ENCODE measurements at places on chromosomes 11 and 22. TPM values are rescaled to one million over a fixed set of nuclear protein-coding genes. Genes with fewer than 3 reads are reported as not detected.

The MMP7 gene
- total RNA-seq = not detected

- no peaks in the 10 kb centered on the region for H3K27me3 ChIP-seq
- no peaks in the 10 kb centered on the region for H3K36me3 ChIP-seq
- no peak for DNase-seq
- no peak overlapping the region for H3K4me3 ChIP-seq
- H3K4me1 ChIP-seq = no peaks in the 10 kb centered on the region
Measured at GRCh38 chr11:113884361-113884836, 9.0 kb upstream of the USP28 start.

- H3K27ac ChIP-seq = no peak overlapping the region
- H3K4me3 ChIP-seq = no peak overlapping the region
- H3K4me1 ChIP-seq = peaks cover 5% of the 10 kb centered on the region
Measured at GRCh38 chr11:35357923-35358322, 61.4 kb downstream of the SLC1A2 start.

GRCh38 chr22:40898850-40899357, 37.0 kb upstream of the DNAJB7 start:
- H3K4me1 ChIP-seq = peaks cover 16% of the 10 kb centered on the region
- no peak for DNase-seq

- H3K27ac ChIP-seq = no peak overlapping the region
- no peak for DNase-seq
- no peak overlapping the region for H3K4me3 ChIP-seq
- H3K27me3 ChIP-seq = peaks cover 30% of the 10 kb centered on the region
- H3K4me1 ChIP-seq = peaks cover 10% of the 10 kb centered on the region
Measured at GRCh38 chr11:32033491-32033890, 57.4 kb upstream of the RCN1 start.

GRCh38 chr11:130578738-130579368, 130.4 kb downstream of the ADAMTS15 start:
- no peaks in the 10 kb centered on the region for H3K4me1 ChIP-seq
- no peak overlapping the region for H3K4me3 ChIP-seq
- H3K36me3 ChIP-seq = no peaks in the 10 kb centered on the region
- no peak for DNase-seq

The GAB4 gene
- not detected for total RNA-seq

- H3K27me3 ChIP-seq = no peaks in the 10 kb centered on the region
- H3K4me3 ChIP-seq = no peak overlapping the region
- no peaks in the 10 kb centered on the region for H3K36me3 ChIP-seq
- peaks cover 5% of the 10 kb centered on the region for H3K4me1 ChIP-seq
- no peak for DNase-seq
- no peak overlapping the region for H3K27ac ChIP-seq
Measured at GRCh38 chr11:86481399-86481798, 106.7 kb downstream of the CCDC81 start.

DNA sequence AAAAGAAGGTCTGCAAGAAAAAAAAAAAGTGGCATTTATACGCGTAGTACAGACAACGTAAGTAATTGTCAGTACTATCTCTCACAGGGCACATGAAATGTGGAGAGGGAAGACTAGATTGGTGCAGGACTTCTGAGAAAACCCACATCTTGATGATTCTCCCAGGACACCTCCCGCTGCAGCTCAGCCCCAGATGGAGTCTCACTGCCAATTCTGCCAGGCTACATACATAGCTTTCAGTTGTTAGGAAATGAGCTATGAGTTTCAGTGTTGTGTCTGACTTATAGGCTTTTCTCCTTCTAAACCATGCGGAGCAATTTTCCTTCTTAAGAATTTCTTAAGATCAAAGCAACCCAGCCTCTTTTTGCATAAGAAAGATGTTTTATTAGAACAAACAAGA, 9.6 kb downstream of the OR5A2 start:
- DNase-seq = no peak
- H3K36me3 ChIP-seq = no peaks in the 10 kb centered on the region
- H3K4me1 ChIP-seq = no peaks in the 10 kb centered on the region
- no peak overlapping the region for H3K4me3 ChIP-seq

DNA sequence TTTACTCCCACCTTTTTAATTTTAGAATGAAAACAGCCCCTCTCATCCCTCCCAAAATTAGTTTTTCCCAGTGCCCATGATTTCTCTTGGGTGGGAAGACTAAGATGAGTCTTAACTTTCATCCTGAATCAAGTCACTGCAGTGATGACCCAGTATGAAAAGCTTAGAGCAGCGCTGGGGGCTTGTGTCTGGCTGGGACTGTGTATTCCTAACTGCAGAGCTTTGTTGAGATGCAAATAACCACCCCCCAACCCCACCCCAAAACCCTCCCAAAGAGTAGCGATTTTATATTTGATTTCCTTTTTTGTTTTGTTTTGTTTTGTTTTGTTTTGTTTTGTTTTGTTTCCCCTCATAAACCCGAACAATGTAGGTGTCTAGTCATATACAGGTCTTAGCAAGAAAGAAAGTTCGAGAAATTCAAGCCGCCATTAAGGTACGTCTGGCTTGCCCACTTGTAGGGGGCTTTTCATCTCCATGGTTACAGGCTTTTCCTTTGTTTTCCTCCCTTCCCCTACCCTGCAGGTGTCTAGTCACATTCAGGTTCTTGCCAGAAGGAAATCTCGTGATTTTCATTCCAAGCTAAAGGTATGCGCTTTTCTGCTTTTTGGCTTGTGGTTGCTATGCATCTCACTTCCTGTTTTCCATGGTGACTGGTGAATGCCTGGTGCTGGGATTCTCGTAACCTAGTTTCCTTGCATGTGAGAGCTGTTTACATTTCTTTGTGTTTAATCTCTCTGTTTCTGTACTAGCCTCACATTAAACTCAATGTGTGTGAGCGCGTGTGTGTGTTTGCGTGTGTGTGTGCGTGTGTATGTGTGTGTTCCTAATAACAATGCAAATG, 144.6 kb upstream of the RASSF10 start:
- peaks cover 63% of the 10 kb centered on the region for H3K27me3 ChIP-seq
- no peak for DNase-seq
- no peaks in the 10 kb centered on the region for H3K36me3 ChIP-seq
- no peak overlapping the region for H3K27ac ChIP-seq
- no peak overlapping the region for H3K4me3 ChIP-seq

DNA sequence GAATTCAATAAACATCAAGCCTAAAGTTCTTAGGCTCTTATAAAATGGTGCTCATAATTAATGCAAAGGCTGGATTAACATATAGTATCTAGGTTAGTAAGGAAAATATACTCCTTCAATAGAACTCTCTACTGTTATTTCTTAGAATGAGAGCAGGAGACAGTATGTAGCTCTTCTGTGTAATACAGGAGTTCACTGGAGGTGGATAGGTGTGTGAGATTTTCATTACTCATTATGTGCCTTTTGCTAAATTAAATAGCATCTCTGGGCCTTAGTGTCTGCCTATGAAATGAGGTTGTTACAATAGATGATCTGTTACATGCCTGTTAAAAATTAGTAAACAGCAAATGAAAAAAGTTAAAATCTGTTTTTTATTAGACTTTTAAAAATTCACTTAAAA, 20.6 kb downstream of the EED start:
- peaks cover 4% of the 10 kb centered on the region for H3K4me1 ChIP-seq
- no peak overlapping the region for H3K27ac ChIP-seq
- peaks cover 58% of the 10 kb centered on the region for H3K36me3 ChIP-seq
- no peak for DNase-seq
- H3K27me3 ChIP-seq = no peaks in the 10 kb centered on the region
- H3K4me3 ChIP-seq = no peak overlapping the region

DNA sequence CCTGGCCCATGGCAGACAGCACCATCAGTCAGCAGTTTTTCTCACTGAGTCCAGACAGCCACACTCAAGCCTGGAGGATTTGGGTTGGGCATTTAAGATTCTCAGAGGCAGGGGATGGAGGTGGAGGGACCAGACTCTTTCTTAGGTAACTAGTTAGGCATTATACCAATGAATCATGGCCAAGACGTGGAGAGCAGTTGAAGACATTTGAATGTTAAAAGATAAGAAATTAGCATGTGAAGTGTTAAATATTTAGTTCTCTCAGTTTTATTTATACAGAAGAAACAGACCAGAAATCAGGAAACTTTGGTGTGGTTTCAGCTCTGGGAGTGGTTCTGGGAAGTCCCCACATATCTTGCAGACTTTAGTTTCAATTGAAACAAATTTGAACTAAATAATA, 9.9 kb downstream of the GTF2H1 start:
- DNase-seq = no peak
- no peak overlapping the region for H3K4me3 ChIP-seq
- peaks cover 42% of the 10 kb centered on the region for H3K36me3 ChIP-seq
- H3K27ac ChIP-seq = peak overlapping the region; percentile 65
- no peaks in the 10 kb centered on the region for H3K27me3 ChIP-seq
- H3K4me1 ChIP-seq = peaks cover 57% of the 10 kb centered on the region

- H3K27me3 ChIP-seq = no peaks in the 10 kb centered on the region
- H3K4me1 ChIP-seq = no peaks in the 10 kb centered on the region
- no peak overlapping the region for H3K4me3 ChIP-seq
- H3K27ac ChIP-seq = no peak overlapping the region
- no peak for DNase-seq
- H3K36me3 ChIP-seq = peaks cover 1% of the 10 kb centered on the region
Measured at GRCh38 chr11:63719987-63720386, 38.7 kb downstream of the RTN3 start.

DNA sequence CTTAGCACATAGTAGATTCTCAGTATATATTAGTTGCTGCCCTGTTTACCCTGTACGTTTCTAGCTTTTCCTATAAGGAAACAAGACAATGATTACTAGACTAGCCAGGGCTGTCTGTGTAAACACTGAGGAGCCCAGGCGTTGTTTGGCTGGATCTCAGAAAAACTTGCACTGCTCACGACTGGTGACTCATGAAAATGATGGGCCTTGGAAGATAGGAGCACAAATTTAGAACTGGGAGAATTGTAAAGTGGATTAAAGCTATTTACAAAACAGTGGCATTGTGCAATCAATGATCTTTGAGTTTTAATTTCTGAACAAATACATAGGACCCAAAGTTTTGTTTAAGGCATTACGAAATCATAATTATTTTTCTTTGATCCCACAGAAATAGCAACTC, 276.9 kb downstream of the FAM76B start:
- peaks cover 18% of the 10 kb centered on the region for H3K27me3 ChIP-seq
- H3K4me3 ChIP-seq = no peak overlapping the region
- no peaks in the 10 kb centered on the region for H3K36me3 ChIP-seq

DNA sequence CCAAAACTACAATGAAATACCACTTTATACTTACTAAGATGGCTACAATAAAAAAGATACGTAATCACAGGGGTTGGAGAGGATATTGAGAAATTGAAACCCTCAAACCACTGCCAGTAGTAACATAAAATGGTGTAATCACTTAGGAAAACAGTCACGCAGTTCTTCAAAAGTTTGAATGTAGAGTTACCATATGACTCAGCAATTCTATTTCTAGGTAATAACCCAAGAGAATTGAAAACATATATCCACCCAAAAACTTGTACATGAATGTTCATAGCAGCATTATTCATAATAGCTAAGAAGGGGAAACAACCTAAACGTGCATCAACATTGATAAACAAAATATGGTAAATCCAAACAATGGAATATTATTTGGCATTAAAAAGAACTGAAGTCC, 24.4 kb upstream of the PSMA1 start:
- peak overlapping the region; percentile 3 for H3K4me3 ChIP-seq
- H3K27me3 ChIP-seq = no peaks in the 10 kb centered on the region
- H3K36me3 ChIP-seq = peaks cover 50% of the 10 kb centered on the region
- no peak for DNase-seq
- peaks cover 47% of the 10 kb centered on the region for H3K4me1 ChIP-seq
- H3K27ac ChIP-seq = peak overlapping the region; percentile 91

DNA sequence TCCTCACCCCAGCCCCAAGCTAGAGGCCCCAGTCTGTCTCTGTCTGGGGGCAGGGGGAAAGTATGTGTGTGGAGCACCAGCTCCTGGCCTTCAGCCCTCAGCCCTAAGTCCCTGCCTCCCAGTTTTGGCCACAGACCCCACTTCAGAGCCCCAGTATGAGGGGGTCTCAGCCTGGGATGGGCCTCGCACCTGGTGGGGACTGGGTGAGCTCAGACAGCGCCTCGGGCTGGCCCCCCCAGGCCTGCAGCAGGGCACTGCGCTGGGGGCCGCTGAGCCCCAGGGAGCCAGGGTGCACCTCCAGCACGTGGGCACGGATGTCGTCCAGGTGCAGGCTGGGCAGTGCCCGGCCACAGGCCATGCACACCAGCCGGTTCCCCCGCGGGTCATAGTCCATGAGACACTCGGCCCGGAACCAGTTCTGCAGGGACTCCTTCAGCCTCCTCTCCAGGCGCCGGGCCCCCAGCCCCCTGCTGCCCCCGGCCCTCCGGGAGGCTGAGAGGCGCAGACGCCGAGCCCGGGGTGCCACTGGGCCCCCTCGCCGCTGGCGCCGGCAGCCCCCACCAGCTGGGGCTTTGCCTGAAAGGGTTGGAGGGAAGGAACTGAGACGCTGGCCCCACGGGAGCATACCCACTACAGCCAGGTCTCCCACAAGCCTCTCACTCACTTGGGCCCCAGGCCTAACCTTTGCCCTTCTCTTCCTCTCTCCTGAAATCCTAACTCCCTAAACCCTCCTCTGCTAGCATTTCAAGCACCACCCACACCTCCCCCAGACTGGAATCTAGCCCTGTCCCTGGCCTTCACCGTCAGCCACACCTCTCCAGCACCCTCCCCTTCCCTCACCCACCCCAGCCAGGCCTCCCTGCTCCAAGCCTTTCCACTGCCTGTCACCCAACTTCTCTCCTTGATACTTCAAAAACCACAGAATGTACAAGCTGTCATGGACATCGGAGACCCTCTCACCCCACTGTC, 3.6 kb downstream of the ZFTA start:
- no peak overlapping the region for H3K4me3 ChIP-seq
- no peak for DNase-seq
- peaks cover 11% of the 10 kb centered on the region for H3K4me1 ChIP-seq
- no peak overlapping the region for H3K27ac ChIP-seq

The OR6A2 gene
- not detected for total RNA-seq

The MMP8 gene
- total RNA-seq = not detected

The PRR14L gene
- total RNA-seq = 78.4 TPM

DNA sequence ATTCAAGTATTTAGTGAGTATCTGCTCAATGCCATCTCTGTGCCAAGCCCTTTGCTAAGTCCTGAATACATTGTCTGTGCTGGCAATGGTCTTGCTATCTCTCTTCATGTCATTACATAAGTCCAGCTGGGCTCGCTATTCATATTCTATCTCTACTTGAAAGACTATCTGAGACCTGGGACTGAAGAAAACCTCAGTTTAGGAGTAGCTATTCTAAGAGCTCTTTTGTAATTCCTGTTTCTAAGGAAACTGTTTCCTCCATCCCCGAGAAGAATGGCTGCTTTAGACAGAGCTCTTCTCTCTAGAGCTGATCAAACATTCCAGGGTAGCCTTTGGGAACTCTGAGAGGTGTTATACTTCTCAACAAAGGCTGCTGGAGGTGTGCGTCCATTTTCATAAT, 33.0 kb downstream of the SLC17A6 start:
- H3K27ac ChIP-seq = no peak overlapping the region
- no peak overlapping the region for H3K4me3 ChIP-seq
- no peaks in the 10 kb centered on the region for H3K36me3 ChIP-seq
- no peak for DNase-seq
- H3K27me3 ChIP-seq = peaks cover 4% of the 10 kb centered on the region

The OR9Q1 gene
- total RNA-seq = not detected

Measured in activated CD8-positive, alpha-beta memory T cell treated with anti-CD3 and anti-CD28 coated beads, Interleukin-2, amount 10 ng/mL, durations not matched to agents 7 days and 5 days (primary cell).